ENCODE measurements at places on chromosomes 1 and 21. TPM values are rescaled to one million over a fixed set of nuclear protein-coding genes. Genes with fewer than 3 reads are reported as not detected.

- DNase-seq, result no peak
Measured at GRCh38 chr1:28606771-28607170, 14.7 kb downstream of the RAB42 start.

GRCh38 chr21:31726407-31726806, 5.5 kb downstream of the SCAF4 start:
- no peak for DNase-seq

DNA sequence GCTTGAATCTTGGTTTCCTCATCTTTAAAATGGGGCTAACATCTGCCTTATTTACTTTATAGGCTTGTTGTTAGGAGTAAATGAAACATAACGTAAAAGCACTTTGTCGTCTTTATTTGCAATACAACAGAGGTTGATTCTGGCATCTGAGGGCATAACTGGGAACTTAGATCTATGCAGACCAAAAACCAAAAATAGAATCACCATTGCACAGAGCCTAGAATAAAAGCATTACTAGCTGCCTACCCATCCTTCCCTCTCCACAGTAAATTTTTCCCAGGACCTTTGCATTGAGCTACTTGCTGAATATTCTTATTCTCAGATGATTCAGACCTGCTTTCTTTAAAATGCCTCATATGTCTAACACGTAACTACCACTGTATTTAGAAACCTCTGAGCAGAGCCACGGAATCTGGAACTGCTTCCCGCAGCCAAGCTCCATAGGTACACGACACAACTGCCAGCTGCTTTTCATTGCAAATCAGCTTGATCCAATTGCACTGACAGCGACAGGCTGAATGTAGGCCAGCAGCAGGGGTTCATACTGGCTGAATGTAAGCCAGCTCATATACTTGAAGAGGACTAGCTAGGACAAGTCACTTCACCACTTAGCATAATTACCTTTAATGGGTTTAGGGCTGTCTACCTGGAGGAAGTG, 33.2 kb upstream of the SERBP1 start:
- DNase-seq, result no peak

- no peak for DNase-seq
Measured at GRCh38 chr1:118649369-118650106, 338.6 kb downstream of the TBX15 start.

- DNase-seq, result no peak
Measured at GRCh38 chr1:229248821-229249817, 21.8 kb upstream of the RAB4A start.

FH gene
- total RNA-seq, result 120 TPM

DNA sequence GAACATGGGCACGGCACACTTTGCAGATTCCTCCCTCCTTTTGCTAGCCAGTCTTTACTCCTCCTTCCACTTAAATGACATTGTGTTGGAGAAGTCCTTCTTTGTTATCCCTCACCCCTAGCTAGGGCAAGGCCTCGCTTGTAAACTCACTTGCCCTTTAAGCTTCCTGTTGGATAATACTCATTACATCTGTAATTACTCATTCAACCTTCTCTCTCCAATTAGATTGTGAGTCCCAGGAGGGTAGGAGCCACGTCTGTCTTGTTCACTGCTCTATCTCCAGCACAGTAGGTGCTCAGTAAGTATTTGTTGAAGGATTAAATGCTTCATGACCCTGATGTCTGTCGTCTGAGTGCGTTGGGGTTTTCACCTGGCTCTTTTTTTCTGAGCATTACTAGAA, 98.7 kb upstream of the USP24 start:
- DNase-seq, result no peak

C1orf56 gene
- 4.3 TPM for total RNA-seq

All from left lobe of liver (tissue), 2 donors.